ENCODE measurements at places on chromosomes 12 and 14. TPM values are rescaled to one million over a fixed set of nuclear protein-coding genes. Genes with fewer than 3 reads are reported as not detected.

DNA sequence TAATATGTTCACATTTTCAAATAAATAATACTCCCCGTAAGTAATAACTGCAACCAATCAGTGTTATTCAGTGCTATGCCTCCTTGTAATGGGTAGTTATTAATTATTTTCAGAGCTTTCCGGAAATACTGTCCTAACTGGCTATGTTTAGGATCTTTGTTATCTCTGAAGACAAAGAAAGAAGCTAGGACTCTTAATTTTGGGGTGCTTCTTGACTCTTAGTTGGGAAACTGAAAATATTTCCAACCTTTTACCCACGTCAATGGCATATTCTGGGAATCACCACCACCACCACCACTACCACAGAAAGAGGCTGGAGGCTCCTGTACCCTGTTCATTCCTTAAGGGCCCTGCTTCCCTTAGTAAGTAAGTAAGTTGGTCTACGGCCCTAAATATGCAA is 39.1 kb downstream of the RAD52 start:
- H3K36me3 ChIP-seq = peaks cover 22% of the 10 kb centered on the region
- no peak overlapping the region for H3K27ac ChIP-seq
- DNase-seq = no peak
- H3K27me3 ChIP-seq = no peaks in the 10 kb centered on the region

KLRC2 gene
- 4.4 TPM for total RNA-seq

ARMH4 gene
- not detected for total RNA-seq

GRCh38 chr12:121561009-121561395 is 19.8 kb downstream of the KDM2B start:
- H3K27me3 ChIP-seq = no peaks in the 10 kb centered on the region
- no peak overlapping the region for H3K4me3 ChIP-seq
- H3K36me3 ChIP-seq = peaks cover 11% of the 10 kb centered on the region
- peaks cover 9% of the 10 kb centered on the region for H3K4me1 ChIP-seq

GRCh38 chr12:52235001-52235764 is 2.1 kb downstream of the KRT7 start:
- DNase-seq = peak; percentile 24
- H3K36me3 ChIP-seq = no peaks in the 10 kb centered on the region
- peaks cover 5% of the 10 kb centered on the region for H3K4me1 ChIP-seq
- peaks cover 58% of the 10 kb centered on the region for H3K27me3 ChIP-seq
- no peak overlapping the region for H3K4me3 ChIP-seq

- no peak overlapping the region for H3K27ac ChIP-seq
- no peak overlapping the region for H3K4me3 ChIP-seq
- H3K36me3 ChIP-seq = no peaks in the 10 kb centered on the region
- H3K4me1 ChIP-seq = no peaks in the 10 kb centered on the region
- no peaks in the 10 kb centered on the region for H3K27me3 ChIP-seq
These were observed 319.1 kb downstream of the PPFIA2 start for GRCh38 chr12:81440001-81440400.

DNA sequence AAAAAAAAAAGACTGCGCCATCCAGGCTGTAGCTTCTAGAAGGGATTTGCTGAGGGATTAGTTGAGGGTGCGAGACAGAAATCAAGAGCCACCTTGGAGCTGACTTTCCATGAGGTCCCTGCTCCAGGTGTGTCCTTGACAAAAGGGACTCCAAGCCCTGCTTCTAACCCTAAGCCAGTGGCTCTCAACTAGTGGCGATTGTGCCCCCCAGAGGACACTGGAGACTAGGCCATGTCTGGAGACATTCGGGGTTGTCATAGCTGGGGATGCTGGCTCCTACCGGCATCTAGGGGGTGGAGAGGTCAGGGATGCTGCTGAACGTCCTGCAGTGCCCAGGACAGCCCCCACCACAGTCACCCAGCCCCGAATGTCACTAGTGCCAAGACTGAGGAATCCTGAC is 40.6 kb downstream of the SPRING1 start:
- no peak overlapping the region for H3K27ac ChIP-seq
- peaks cover 11% of the 10 kb centered on the region for H3K4me1 ChIP-seq
- peaks cover 37% of the 10 kb centered on the region for H3K27me3 ChIP-seq
- DNase-seq = no peak

DNA sequence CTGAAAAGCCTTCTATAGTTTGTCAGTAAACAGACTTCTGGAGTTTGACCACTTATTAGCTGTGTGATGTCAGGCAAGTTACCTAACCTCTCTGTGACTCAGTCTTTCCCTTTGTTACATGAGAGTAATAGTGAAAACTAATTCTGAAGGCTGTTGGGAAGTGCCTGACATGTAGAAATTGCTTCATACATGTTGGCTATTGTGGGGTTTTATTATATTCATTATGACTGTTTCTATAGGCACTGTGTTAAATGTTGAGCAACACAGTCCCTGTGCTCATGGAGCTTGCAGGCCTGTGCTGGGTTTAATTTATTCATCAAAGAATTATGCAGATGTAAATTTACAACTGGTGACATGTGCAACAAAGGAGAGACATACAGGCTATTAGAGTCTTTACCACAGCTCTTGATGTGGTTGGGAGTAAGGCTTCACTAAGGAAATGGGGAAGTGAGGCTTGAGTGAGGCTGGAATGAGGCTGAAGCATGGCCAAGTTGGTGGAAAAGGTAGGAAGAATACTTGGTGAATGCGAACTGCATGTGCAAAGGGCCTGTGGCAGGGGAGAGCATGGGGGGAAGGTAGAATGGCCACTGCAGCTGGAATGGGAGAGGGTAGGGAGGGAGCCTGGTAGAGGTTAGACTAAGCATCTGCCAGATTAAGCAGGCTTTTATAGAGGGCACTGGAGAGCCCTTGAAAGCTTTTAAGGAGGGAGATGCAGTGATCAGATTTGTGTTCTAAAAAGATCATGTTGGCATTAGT is 236.4 kb upstream of the CRY1 start:
- peaks cover 26% of the 10 kb centered on the region for H3K36me3 ChIP-seq
- peaks cover 80% of the 10 kb centered on the region for H3K4me1 ChIP-seq
- no peaks in the 10 kb centered on the region for H3K27me3 ChIP-seq
- no peak for DNase-seq

DNA sequence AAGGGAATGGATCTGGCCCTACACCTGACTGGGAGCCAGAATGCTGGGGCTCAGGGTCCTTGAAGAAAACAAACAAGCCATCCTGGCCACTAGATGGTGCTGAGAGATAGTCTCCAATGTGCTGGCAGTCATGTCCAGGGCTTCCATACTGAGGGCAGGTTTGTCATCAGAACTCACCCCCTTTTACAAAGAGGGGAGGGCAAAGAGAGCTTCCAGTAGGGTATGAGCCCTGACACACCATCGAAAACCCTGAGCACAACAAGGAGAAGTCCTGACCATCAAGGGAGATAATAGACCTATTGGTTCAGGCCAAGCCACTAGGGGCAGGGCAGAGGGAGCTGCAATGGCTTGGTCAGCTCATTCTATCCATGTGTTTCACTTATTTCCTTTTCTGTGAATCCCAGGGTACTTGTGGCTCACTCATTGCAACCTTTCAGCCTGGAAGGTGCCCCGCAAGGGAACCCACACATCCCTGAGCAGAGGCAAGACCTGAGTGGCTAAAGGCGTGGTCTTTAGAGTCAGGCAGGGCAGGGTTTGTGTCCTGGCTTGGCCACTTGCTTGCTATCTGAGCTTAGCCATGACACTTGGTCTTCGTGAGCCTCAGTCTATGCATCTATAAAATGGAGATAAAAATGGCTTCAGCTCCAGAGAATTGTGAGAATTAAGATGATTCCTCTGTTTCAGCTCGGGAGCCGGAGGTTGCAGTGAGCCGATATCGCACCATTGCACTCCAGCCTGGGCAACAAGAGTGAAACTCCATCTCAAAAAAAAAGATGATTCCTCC is 6.2 kb upstream of the PLEKHH1 start:
- H3K4me1 ChIP-seq = peaks cover 1% of the 10 kb centered on the region
- DNase-seq = no peak
- H3K27ac ChIP-seq = no peak overlapping the region
- H3K4me3 ChIP-seq = no peak overlapping the region
- H3K27me3 ChIP-seq = peaks cover 61% of the 10 kb centered on the region

SLC17A8 gene
- not detected for total RNA-seq

DNA sequence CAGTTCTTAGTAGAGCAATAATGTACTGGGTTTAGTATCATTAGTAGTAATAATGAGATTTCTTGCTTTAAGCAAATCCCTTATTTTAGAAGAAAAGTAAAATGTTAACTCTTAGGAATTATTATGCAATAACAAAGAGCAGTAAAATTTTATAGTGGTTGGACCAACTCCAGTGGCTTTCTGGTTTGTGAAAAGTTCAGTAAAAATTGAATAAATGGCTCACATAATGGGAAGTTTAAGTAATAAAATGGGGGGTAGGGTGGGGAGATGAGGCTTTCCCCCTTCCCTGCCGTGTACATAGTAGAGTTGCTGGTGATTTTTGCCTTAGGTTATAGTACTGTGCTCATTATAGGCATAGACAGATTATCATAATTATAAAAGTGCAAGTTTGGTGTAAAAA is 250.5 kb upstream of the ATP2B1 start:
- DNase-seq = no peak
- no peaks in the 10 kb centered on the region for H3K27me3 ChIP-seq
- H3K36me3 ChIP-seq = no peaks in the 10 kb centered on the region
- peaks cover 2% of the 10 kb centered on the region for H3K4me1 ChIP-seq
- no peak overlapping the region for H3K27ac ChIP-seq
- no peak overlapping the region for H3K4me3 ChIP-seq

GRCh38 chr14:30980980-30981379 is 44.5 kb upstream of the AP4S1 start:
- peaks cover 5% of the 10 kb centered on the region for H3K36me3 ChIP-seq
- no peak overlapping the region for H3K4me3 ChIP-seq

DNA sequence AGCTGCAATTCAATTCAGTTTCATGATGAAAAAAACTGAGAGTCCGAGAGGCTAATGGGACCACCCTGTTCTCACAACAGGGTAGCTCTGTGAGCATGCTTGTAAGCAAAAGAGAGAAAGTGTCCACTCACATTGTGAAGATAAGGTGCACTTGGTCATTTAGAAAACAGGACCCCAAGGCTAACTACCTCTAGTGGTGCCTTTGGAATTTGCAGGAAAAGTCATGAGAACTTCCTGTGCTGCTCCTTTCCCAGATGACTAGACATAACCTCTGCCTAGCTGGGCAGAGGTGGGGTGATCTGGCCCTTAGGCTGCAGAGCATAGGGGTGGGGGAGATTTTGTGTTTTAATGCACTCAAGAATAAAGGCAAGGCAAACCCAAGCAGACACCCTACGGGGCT is 118.9 kb downstream of the STAB2 start:
- H3K4me3 ChIP-seq = no peak overlapping the region
- H3K27ac ChIP-seq = no peak overlapping the region
- no peaks in the 10 kb centered on the region for H3K4me1 ChIP-seq
- peaks cover 17% of the 10 kb centered on the region for H3K27me3 ChIP-seq
- no peaks in the 10 kb centered on the region for H3K36me3 ChIP-seq

RPAP3 gene
- total RNA-seq = 36.0 TPM

DNA sequence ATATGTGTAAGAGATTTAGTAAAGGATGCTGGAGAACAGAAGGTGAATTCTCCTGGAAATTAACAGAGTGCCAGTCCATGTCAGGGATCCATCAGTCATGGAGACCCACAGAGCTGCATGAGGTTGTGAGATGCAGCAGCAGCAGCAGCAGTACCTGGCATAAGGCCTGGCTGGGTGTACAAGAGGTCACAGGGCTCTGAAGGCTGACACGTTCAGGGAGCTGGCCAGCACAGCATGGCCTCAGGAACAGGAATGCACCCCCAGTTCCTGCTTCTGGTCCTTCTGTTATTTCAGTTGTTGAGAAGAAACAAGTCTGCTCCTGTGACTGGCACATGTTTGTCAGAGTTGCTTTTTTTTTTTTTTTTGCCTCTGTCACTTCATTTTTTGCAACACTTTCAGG is 210.8 kb downstream of the CNTN1 start:
- no peak overlapping the region for H3K4me3 ChIP-seq
- no peak for DNase-seq
- no peaks in the 10 kb centered on the region for H3K36me3 ChIP-seq
- no peaks in the 10 kb centered on the region for H3K4me1 ChIP-seq
- H3K27me3 ChIP-seq = no peaks in the 10 kb centered on the region

GRCh38 chr12:27696864-27697564 is 767 bp downstream of the REP15 start:
- H3K36me3 ChIP-seq = peaks cover 1% of the 10 kb centered on the region
- H3K4me3 ChIP-seq = no peak overlapping the region
- H3K4me1 ChIP-seq = no peaks in the 10 kb centered on the region
- H3K27ac ChIP-seq = no peak overlapping the region
- H3K27me3 ChIP-seq = peaks cover 7% of the 10 kb centered on the region

GRCh38 chr12:6618483-6619225 is 11.5 kb upstream of the CHD4 start:
- H3K4me3 ChIP-seq = no peak overlapping the region
- H3K27ac ChIP-seq = no peak overlapping the region
- H3K4me1 ChIP-seq = peaks cover 31% of the 10 kb centered on the region
- peaks cover 8% of the 10 kb centered on the region for H3K36me3 ChIP-seq

DNA sequence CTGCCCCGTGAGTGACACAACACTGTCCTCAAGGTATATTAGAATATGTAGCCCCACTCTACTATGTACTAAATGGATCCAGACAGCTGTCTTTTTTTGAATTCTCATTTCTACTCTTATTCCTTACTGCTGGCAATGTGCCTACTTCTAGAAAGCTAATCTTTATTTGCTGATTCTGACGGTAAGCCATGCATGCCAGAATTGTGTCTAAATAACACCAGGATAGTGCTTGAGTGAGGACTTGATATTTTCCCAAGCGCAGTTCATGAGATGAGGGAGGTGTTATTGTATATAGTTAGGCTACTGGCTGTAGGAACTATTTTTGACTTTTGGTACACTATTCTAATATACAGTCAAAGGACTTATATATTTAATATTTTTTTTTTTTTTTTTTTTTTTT is 316.2 kb upstream of the NAV3 start:
- H3K27ac ChIP-seq = no peak overlapping the region
- no peaks in the 10 kb centered on the region for H3K36me3 ChIP-seq
- H3K4me1 ChIP-seq = no peaks in the 10 kb centered on the region
- H3K4me3 ChIP-seq = no peak overlapping the region
- DNase-seq = no peak
- no peaks in the 10 kb centered on the region for H3K27me3 ChIP-seq

DNA sequence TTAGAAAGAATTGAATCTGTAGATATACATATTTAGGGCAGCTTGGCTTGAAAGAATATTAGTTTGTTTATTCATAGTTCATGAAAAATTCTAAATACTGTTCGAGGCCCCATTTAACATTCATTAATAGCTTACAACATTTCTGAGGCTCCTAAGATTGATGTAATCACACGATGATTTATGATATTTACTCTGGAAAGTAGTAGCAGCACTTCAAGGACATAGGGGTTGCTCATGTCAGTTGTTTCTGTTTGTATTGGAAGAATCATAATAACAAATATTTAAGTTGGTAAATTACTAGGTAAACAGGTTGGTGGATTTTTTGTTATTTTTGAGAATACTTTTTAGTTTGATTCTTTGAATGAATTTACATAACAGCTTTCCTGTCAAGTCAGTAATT is 30.4 kb downstream of the CAND1 start:
- H3K27ac ChIP-seq = no peak overlapping the region
- H3K4me3 ChIP-seq = no peak overlapping the region
- no peaks in the 10 kb centered on the region for H3K4me1 ChIP-seq
- DNase-seq = no peak

GRCh38 chr14:52244328-52244727 is 23.2 kb upstream of the PTGDR start:
- H3K36me3 ChIP-seq = peaks cover 16% of the 10 kb centered on the region
- no peak overlapping the region for H3K27ac ChIP-seq
- no peak overlapping the region for H3K4me3 ChIP-seq
- no peak for DNase-seq
- peaks cover 22% of the 10 kb centered on the region for H3K4me1 ChIP-seq

- peaks cover 58% of the 10 kb centered on the region for H3K27me3 ChIP-seq
- H3K36me3 ChIP-seq = no peaks in the 10 kb centered on the region
These were observed 11.7 kb upstream of the RIPK3 start for GRCh38 chr14:24351517-24351916.
